Stimulated activated CD8-positive, alpha-beta memory T cell treated with anti-CD3 and anti-CD28 coated beads, Interleukin-7, amount 100 ng/mL, for 4 hours (primary cell): ENCODE measurements at places on chromosomes 3 and 15.

DNA sequence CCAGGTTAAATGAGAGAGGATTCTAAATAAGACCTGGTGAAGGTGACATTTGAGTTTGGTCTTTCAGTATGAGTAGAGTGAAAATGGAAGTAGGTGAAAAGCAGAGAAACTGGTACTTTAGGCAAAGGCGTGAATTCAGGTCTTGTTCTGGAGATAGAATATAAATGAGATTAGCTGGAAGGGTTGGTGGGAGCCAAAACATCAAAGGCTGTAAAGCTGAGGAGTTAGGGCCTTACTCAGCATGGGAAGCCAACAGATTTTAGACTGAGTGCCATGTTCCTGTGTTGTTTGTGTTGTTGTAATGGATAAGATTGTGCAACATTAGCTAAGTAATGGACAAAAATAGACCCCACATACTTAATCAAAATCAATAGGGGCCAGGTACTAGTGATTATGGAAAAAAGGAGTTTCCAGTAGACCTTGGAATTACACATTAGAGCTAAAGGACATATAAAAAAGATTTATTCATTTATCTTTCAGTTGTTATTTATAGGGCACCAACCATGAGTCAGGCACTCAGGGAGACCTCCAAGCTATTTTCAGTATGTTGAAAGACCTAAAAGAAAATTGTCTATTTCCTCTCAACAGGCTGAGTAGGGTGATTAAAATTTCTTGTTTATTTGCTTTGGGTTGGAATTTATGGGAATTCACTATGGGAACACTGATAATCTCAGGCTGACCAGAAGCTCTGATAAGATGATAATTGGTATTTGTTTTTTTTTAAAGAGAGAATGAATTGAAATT is 20.8 kb downstream of the ARL14 start:
- no peak for DNase-seq

- DNase-seq: no peak
These were observed 14.0 kb upstream of the SSUH2 start for GRCh38 chr3:8658306-8659212.

- no peak for DNase-seq
These were observed 158.5 kb downstream of the FBLN2 start for GRCh38 chr3:13707456-13707855.

- DNase-seq: no peak
These were observed 155.6 kb downstream of the SQOR start for GRCh38 chr15:45790325-45790943.

- DNase-seq: no peak
These were observed 68.5 kb upstream of the GBE1 start for GRCh38 chr3:81829937-81830336.

DNA sequence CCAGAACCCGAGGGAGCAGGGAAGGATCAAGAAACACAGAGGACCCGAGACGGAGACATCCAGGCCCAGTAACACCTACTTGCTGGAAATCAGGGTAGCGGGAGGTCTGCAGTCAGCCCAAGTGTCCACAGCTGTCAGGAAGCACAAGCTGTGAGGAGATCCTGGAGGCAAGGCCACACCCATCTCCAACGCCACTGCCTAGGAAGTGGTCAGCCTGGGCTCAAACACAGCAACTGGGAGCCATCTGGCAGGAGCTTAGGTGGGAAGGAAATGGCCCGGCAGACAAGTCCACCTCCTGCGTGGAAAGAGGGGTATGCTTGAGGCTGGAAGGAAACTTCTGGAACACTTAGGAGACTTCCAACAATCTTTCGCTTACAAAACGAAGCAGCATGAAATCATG is 407.1 kb downstream of the VPS13C start:
- DNase-seq: no peak

- DNase-seq: no peak
These were observed 72.5 kb upstream of the P3H2 start for GRCh38 chr3:190193210-190193609.

GRCh38 chr15:97745481-97746071 is 214.9 kb upstream of the ARRDC4 start:
- DNase-seq: no peak

DNA sequence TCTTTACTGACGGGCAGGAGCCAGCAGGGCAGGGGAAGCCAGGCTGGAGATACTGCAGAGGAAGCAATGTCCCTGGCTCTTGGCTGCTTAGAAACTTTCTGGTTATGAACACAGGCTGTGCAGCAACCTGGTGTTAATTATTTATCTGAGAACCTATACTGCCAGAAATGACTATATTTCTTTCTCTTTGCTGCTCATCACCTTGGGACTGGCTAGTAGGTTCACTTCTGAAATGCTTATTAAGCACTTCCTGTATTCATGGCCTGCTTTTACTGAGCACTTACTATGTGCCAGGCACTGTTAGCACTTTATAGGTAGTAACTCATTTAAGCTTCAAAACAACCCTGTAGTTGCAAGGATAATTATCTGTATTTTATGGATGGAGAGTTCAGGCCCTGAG is 57.6 kb downstream of the RAB11A start:
- no peak for DNase-seq

GRCh38 chr3:127452321-127452821 is 138.2 kb downstream of the TPRA1 start:
- DNase-seq: no peak

GRCh38 chr3:64319391-64319790 is 94.1 kb upstream of the PRICKLE2 start:
- no peak for DNase-seq

DNA sequence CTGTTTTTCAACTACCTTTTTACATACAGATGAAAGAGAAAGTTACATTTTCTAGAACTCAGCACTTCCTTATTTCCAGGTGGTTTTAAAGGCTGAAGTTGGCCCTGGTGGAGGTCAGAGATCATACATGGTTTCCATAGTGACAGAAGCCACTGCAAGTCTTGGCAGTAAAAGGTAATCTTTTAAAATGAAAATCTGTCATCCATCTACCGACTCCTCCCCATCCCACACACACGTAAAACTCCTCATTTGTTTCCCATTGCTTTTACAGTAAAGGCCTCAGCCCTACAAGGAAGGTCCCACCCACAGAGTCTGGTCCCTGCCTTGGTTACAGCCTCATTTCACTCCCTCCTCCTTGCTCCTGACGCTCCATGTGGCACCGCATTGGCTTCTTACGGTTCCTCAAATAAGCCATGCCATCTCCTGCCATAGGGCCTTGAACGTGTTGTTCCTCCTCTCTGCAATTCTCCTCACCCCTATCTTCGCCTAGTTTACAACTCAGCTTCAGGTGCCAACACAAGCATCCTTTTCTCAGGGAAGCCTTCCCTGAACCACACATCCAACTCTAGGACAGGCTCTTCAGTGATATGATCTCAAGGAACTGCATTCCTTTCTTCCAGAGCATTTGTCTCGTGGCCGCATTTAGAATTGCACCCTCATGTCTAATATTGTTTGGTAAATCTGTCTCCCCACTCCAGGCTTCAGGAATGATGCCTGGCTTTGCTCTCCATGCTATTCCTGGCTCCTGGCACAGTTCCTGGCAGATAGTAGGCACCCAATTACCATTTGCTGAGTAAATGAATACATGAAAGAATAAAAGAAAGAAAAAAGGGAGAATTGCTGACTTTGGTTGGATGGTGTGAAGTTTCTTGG is 2.6 kb downstream of the CYP19A1 start:
- no peak for DNase-seq

GRCh38 chr3:100045696-100046095 is 68.6 kb downstream of the FILIP1L start:
- no peak for DNase-seq

GRCh38 chr3:177731644-177732268 is 534.5 kb upstream of the TBL1XR1 start:
- DNase-seq: no peak

DNA sequence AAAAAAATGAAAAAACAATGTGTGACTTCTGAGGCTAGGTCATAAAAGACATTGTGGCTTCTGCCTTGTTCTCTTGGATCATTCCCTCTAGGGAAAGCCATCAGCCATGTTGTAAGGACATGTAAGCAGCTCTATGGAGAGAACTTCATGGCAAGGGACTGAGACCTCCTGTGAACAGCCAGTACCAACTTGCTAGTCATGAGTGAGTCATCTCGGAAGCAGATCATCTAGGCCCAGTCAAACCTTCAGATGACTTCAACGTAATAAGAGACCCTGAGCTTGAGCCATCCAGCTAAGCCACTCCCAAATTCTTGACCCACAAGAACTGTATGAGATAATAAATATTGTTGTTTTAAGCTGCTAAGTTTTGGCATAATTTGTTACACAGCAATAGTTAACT is 4.9 kb downstream of the MON1A start:
- no peak for DNase-seq

DNA sequence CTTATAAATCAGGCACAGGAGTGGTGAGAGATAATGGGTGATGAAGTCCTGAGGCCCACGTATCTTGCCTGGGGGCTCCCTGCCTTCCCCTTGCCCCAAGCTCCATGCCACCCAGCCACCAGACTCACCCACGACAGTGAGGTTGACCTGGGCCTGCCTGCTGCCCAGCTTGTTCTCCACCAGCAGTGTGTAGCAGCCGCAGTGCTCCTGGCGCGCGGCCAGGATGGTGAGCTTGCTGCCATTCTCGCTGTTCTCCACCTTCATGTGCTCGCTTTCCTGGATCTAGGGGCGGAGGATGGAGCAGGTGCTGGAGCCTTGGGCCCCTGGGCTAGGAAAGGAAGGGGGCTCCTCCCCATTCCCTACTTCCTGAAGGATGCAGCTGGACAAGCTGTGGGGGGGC is 79.1 kb upstream of the HACD2 start:
- no peak for DNase-seq
